ENCODE measurements at places on chromosomes 7 and 10. TPM values are rescaled to one million over a fixed set of nuclear protein-coding genes. Genes with fewer than 3 reads are reported as not detected.

Gene SEMA3A
- 0.62 TPM for total RNA-seq

- no peak for DNase-seq
Observed at GRCh38 chr10:122822973-122823690, 22.5 kb downstream of the CUZD1 start.

DNA sequence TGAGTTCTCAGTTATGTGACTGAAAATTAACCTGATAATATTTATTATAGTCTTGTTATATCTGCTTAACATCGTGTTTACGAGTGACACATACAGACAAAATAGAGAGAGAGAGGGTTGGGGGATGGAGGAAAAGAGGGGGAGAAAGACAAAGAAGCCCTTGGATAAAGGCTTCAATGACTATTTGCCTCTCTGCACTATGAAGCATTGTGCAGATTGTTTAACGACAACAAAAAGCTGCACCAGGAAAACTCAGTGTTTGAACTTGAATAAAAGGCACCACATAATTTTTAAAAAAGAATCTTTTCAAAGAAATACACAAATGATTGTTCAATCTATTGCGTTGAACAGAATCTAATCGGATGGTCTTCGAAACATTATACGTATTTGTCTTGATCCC is 27.8 kb downstream of the MAGI2 start:
- no peak for DNase-seq

Gene FAM241B
- total RNA-seq: 10.9 TPM
